Kidney epithelial cell (primary cell): ENCODE measurements at places on chromosomes 2 and 18.

GRCh38 chr2:1618974-1619373 lies 125.3 kb downstream of the PXDN start:
- no peak for DNase-seq

DNA sequence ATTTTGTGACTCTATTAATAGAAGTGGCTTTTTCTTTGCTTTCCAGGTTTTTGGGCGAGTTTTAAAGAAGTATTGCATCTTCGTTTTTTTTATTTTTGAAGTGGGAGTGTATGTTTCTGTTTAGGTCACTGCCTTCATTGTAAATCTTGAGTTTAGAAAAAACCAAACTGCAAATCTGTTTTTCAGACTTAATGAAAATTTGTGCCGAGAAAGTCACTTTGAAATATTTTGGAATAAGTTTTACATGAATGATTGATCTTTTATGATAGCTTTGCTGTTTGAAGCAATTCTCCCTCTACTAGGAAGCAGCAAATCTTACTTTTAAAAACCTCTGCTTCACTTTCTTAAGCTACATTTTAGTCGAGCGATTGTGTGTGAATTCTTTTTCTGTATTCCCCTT lies 2.2 kb downstream of the SMAD4 start:
- DNase-seq: no peak

DNA sequence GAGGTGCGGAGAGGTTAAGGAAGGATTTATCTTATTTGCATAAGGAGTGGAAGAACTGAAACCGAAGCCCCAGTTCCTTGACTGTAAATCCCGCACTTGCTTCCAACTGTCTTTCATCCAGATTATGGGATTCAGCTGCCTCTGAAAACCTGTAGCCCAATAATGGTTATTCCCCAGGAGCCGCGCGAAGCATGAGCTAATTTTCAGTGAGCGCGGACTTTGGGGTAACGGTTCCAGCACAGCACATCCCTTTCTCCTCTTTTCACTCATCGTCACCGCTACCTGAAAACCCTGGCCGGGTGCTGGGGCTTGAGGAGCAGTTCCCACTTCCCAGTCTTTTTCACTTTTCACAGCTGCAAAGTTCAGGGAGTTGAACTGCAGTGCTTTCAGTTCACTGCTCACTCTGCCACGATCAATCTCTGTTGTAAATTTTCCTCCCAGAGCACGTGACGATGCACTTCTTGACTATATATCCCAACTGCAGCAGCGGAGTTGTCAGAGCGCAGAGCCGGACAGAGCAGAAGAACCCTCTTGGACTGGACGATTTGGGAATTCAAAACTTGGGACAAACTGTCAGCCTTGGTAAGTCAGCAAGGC lies at the start of gene KCNE4:
KCNE4 (plus strand) TSS at position 498 of the 597 bp plus-strand sequence. CDS start 641 bp downstream, outside the sequence.
- DNase-seq: no peak

GRCh38 chr2:101400506-101401325 lies 13.4 kb upstream of the CREG2 start:
- no peak for DNase-seq

GRCh38 chr2:67797801-67798540 lies 264.8 kb downstream of the C1D start:
- no peak for DNase-seq

DNA sequence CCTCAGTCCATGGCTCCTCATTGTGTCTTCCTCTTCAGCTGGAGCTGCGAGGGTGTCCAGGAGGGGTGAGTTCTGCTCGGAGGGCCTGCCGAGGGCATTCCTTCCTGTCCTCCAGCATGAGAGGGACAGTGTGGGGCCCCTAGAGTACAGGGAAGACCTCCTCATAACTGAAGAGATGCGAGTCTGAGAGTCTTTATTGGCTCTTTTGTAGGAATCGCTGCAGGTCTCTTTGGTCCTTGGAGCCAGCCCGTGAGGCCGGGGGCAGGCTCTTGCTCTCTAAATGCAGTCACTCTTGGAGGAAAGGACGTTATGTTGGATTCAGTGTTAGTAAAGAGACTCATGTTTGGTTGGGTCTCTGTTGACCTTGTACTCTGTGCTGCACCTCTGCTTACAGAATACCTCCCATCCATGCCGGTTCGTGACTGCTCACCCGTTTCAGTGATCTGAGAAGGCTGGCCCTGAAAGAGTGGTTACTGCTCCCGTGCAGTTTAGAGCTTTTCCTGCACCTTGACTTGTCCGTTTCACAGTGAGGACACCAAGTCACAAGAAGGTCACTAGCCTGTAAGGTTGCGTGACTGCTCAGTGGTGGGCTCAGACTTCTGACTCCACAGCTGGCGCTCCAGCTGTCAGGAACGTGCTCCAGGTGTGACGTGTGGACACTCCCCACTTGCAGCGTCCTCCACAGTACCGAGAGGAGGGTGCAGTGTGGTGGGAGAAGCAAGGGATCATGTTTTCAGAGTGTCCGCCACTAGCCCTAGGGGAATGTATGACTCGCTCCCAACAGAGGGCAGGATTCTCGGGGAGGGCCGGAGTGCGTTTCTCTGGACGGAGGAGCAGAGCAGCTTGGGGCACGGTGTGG lies 7.8 kb downstream of the ATG4B start:
- no peak for DNase-seq

DNA sequence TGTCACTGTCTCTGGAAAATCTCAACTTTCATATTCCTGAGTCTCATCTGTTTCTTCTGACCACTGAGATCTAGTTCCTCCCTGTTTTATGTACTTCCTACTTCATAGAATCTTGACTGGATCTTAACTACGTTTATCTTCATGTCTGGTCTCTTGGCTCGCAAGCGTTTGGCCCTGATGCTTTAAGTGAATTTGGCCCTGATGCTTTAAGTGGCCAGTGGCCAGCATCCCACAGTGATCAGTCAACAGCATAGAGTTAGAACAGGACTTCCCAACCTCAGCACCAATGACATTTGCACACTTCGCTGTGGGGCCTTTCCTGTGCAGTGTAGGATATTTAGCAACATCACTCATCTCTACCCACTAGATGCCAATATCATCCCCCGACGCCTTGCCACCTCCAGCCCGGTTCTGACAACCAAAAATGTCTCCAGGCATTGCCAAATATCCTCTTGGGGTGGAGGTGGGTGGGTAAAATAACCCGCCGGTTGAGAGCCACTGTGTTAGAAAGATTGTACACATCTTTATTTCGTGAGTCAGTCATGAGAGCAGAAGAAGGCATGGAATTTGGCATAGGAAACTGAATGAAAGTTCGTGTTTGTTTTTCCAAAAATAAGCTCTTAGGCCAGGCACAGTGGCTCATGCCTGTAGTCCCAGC lies 12.2 kb downstream of the TM4SF20 start:
- DNase-seq: no peak

- DNase-seq: no peak
Observed at GRCh38 chr18:35917043-35917442, 55.4 kb upstream of the RMP24 start.

DNA sequence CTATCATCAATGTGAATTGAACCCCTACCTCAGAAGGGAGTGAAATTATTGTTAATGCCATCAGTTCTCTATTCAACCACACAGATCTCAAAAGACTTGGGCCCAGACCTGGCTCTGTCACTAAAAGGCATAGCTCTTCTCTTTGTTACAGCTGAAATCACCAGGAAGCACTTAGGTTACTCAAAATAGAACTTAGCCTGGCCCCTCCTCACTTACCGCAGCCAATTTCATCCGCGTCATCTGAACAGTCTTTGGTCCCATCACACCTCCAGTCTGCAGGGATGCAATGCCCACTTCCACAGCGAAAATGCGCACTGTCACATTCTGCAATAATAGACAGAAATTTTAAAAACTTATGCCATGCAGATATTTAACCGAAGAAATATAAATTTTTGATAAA lies 41.8 kb downstream of the LRP2 start:
- no peak for DNase-seq

GRCh38 chr2:207937823-207938222 lies 87.5 kb downstream of the PLEKHM3 start:
- DNase-seq: peak; percentile 19

DNA sequence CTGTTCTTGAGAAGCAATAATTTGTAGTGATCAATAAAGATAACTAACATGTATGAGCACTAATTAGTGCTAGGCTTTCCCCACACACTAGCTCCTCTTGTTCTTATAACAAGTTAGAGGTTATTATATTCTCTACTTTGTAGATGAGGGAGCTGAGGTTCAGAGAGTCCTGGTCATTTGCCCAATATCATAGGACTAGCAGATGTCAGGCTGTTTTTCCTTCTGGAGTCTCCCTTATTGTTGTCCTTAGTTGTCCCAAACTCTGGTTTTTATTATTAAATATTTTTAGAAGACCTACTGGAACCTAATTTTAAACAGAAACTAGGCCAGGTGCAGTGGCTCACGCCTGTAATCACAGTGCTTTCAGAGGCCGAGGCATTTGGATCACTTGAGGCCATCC lies 16.5 kb upstream of the TTC39C start:
- DNase-seq: no peak

GRCh38 chr18:21997207-21998143 lies 171.9 kb upstream of the GATA6 start:
- DNase-seq: no peak

GRCh38 chr2:168166902-168167510 lies 80.4 kb downstream of the STK39 start:
- peak; percentile 51 for DNase-seq

- peak; percentile 98 for DNase-seq
Observed at GRCh38 chr2:28716265-28716865, 35.3 kb upstream of the PPP1CB start.

- no peak for DNase-seq
Observed at GRCh38 chr2:166464187-166464586, 29.9 kb downstream of the SCN7A start.

- DNase-seq: no peak
Observed at GRCh38 chr2:166293984-166294383, 81.8 kb downstream of the SCN9A start.

- DNase-seq: no peak
Observed at GRCh38 chr2:50820176-50820575, 211.8 kb downstream of the NRXN1 start.

GRCh38 chr2:197159661-197160211 lies 150.8 kb downstream of the ANKRD44 start:
- peak; percentile 61 for DNase-seq

GRCh38 chr2:8490166-8490721 lies 191.6 kb upstream of the ID2 start:
- DNase-seq: no peak
